NCI-H460 (cell line): ENCODE measurements at places on chromosomes 7 and 10.
A peak's percentile ranks its signal among the peaks of the same experiment; 100 is the strongest.

- no peak for DNase-seq
These were observed 340.5 kb downstream of the TNS3 start for GRCh38 chr7:47241112-47242065.

- no peak for DNase-seq
These were observed 69.1 kb upstream of the FAM20C start for GRCh38 chr7:123237-123636.

DNA sequence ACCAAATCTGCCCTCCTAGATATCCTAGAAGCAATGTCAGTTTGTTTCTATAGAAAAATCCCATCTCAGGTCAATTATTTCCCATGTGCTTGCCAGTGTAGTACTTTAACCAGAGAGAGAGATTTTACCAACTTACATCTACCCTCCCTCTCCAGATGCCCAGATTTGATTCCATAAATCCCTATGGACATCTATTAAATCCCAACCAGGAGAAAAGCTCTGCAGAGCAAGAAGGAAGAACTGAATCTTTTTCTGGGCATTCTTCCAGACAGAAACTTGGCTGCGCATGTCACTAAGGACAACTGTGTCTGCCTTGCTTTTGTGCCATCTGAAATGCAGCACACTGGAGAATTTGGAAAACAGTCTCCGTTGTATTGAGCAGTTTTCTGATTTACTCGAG lies 597.6 kb downstream of the SORCS1 start:
- no peak for DNase-seq

DNA sequence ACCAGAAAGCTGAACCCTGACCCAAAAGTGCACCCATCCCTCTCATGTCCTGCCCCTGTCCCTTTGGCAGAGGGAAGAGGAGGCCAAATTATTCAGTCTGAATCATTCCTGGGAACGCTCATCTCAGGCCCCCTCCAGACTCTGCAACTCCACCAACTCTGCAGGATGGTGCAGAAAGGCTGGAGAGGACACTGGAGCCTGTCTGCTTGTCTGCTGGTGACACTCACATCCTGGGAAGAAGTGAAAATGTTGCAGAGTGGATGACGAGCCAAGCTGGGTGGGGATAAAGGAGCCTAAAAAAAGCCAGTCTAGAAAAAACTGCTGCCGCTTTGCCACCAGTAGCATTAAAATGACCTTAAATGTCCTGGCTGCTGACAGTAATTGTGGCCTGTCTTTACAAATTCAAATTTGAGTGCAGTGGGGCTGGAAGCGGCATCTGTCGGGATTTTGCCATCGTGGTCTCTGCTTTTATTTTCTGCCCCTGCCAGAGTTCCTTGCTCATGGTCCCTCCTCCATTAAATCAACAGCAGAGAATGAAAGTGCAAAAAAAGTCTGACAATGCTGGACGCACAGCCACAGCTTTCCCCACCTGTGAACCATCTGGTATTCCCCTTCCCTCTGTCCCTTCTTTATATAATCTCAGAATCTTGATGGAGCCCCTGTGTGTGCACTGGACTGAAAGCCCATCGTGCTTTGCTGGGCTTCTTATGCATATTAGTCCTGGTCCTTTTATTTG lies 63.9 kb downstream of the STK17A start:
- no peak for DNase-seq

- DNase-seq: peak; percentile 23
These were observed 293.7 kb downstream of the FZD1 start for GRCh38 chr7:91557789-91558404.
